ENCODE measurements at places on chromosomes 6 and 20.

- DNase-seq = no peak
Observed at GRCh38 chr6:32214126-32214525, 9.7 kb downstream of the NOTCH4 start.

GRCh38 chr20:53750827-53751619 lies 157.4 kb upstream of the ZNF217 start:
- peak; percentile 54 for DNase-seq

- DNase-seq = no peak
Observed at GRCh38 chr20:60627751-60628565, 624.1 kb upstream of the CDH4 start.

- DNase-seq = no peak
Observed at GRCh38 chr6:78199044-78199443, 546.2 kb downstream of the MEI4 start.

DNA sequence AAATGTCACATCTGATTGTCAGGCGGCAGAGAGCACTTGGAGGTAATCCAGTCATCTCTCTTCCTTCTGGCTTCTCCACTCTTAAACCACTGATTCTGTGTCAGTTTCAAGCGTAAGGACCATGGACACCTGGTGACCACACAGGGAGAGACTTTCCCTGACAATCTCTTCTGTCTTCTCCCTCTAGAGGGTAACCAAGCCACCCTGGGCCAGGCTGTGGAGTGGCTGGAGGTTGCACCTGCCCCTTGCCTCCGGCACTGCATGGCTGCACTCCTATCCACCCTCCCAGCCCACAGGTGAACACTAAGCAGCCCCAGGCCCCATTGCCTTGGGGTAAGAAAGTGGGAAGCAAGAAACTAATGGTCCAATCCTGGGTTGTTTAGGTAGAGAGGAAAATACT lies 78.7 kb downstream of the BFSP1 start:
- DNase-seq = no peak

GRCh38 chr6:132728616-132729015 lies 14.8 kb upstream of the VNN1 start:
- DNase-seq = no peak
